ENCODE measurements at places on chromosomes 5 and 9. TPM values are rescaled to one million over a fixed set of nuclear protein-coding genes. Genes with fewer than 3 reads are reported as not detected.

GRCh38 chr5:163385271-163385670, 52.1 kb upstream of the CCNG1 start:
- DNase-seq = no peak

- DNase-seq = no peak
Measured at GRCh38 chr5:76081811-76082771, 1.1 kb upstream of the SV2C start.

DNA sequence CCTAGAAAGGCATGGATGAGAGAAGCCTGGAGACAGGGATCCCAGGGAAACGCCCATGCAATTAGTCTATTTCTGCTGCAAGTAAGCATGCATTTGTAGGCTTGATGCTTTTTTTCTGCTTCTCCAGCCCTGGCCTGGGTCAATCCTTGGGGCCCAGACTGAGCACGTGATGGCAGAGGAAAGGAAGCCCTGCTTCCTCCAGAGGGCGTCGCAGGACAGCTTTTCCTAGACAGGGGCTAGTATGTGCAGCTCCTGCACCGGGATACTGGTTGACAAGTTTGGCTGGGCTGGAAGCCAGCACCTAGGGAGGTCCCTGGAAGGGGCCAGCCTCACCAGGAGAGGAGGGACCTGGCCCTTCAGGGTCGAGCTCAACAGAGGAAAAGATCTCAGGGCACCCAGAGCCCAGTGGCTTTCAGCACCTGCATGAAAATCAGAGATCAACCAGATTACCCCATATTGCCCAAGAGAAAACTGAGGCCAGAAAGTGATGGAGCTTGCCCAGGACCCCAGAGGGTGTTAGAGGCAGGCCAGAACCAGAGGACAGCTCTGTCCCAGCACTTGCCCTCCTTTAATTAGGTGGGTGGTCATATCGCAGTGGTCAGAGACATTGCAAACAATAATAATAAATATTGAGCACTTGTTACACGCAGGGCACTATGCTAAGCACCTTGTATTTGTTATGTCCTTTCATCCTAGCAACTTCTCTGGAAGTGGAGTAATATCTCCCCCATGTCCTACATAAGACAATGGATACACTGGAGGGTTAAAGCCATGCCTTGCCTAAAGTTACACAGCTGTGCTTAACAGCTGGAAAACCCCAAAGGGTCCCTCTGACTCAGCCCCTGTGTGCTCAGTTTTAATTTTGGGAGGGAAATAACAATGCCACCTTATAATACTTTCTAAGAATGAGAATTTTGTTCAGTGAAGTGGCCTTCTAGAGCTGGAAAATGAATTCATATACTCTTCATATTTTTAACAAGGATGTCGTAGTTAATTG, 67.1 kb downstream of the KLF4 start:
- peak; percentile 32 for DNase-seq

DNA sequence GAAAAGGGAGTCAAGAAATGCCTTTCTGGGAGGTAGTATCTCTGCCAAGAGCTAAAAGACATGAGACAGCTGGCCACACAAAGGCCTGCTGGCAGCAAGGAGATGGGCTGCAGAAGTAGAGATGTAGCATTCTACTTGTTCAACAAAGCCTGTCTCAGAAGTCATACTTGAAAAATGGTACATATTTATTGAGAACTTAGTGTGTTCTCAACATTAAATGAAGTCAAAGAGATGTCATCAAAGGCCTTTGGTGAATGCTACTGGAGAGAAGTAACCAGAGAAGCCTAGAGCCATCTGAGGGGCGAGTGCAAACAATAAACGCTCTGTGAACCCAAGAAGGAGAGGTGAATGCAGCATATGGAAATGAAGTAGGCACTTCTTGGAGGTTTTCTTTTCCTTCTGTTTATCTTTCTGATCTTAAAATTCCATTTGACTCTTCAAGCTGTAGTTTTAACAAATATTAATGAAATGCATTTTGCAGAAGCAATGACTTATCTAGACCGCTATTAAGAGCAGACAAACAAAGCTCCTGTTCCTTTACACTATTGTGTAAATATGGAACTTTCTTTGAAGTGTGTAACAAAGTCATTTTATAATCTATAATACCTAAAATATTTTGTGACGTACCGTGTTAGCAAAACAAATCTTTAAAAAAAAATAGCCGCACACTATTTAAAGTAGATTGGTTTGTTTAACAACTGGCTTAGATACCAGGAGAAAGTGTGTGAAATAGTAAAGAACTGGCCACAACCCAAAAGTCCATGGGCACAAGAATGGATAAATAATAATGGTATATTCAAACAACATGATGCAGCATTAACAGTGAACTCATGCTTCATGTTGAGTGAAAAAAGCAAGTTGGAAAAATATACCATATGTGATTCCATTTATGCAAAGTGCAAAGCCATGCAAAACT, 70.2 kb downstream of the ZNF608 start:
- no peak for DNase-seq

NR4A3 gene
- total RNA-seq = 39.8 TPM

CORO2A gene
- 4.4 TPM for total RNA-seq

DNA sequence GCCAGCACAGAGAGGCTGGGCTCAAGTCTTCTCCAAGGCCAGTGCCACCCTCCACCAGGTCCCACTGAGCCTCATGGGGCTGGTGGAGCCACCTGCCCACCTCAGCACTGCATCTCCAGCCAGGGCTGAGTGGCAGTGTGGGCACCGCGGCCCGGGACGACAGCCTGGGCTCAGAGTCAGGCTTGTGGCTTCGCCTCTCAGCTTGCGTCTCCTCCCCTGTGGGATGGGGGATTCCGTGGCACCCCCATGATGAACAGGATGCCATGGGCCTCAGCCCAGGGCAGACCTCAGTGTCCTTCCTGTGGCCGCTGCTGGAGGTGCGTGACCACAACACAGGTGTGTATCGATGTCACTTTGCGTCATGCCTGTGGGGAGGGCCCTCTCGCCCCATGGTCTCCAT, 136.4 kb upstream of the PPP1R26 start:
- DNase-seq = no peak

SYK gene
- total RNA-seq = 25.9 TPM

DNA sequence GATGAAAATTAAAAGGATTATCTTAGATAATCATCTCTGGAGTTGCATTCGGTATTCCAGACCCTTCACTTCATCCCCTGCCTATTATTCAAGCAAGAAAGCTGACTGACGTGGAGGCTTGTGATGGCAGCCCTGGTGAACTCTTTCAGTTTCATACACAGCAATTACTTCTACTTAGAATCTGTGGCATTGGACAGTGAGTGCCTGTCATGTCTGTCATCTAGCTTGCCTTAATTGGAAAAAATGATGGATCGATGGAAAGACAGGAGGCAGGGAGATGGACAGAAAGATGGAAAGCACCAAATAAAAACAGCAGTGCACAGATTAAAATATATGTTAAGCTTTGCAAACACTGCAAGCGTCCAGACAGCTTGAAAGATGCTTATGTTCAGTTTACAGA, 1371.0 kb upstream of the CDH6 start:
- no peak for DNase-seq

DNA sequence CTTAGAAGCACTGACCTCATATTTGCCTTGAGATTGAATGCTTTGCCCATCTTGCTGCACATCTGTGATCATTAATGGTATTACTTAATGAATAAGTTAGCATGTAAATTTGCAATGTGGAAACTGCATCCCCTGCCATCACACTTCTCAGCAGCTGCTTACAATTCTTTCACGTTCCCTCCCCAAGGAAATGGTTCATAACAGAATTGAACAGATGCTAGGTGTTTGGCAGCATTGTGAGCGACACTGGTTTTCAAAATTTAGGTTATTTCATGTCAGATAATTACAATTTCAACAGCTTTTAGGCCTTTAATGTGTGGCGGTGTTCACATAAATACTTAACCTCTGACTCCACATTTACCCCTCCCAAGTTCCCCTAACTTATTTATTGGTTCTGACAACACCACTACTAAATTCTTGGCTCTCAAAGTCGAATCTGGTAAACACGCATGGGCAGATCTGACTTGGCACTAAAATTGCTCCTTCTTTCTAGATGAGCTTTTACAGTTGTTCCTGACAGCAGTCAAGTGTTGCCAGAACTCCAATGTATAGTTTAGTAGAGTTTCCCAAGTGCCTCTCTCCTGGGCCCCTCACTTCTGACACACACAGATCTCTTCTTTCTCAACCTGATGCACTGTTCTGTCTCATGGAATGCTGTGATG, 46.8 kb downstream of the SLC1A3 start:
- no peak for DNase-seq

- peak; percentile 21 for DNase-seq
Measured at GRCh38 chr5:132259069-132259851, 1.8 kb downstream of the PDLIM4 start.

GRCh38 chr5:43367909-43368669, 44.1 kb downstream of the CCL28 start:
- no peak for DNase-seq

DNA sequence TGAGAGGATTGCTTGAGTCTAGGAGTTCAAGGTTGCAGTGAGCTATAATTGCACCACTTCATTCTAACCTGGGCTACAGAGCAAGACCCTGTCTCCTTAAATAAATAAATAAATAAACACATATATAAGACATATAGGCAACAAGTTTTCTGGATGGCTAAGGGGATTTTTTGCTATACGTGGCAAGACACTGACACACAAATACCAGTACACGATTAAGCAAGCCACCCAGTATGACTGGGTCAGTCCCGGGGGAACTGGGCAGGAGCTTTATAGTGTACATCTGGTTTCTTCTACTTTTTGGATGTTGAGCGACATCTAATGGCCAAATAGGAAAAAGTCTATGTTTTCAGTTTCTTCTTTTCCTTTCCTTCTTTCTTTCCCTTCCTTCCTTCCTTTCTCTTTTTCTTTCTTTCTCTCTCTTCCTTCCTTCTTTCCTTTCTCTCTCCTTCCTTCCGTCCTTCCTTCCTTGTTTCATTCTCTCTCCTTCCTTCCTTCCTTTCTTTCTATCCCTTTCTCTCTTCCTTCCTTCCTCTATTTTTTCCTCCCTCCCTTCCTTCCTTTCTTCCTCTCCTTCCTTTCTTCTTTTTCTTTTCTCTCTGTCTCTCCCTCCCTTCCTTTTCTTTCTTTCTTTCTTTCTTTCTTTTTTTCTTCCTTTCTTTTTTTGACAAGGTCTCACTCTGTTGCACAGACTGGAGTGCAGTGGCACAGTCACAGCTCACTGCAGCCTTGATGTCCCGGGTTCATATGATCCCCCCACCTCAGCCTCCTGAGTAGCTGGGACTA, 47.0 kb upstream of the PLIN2 start:
- peak; percentile 60 for DNase-seq

SPATA31C1 gene
- not detected for total RNA-seq

DNA sequence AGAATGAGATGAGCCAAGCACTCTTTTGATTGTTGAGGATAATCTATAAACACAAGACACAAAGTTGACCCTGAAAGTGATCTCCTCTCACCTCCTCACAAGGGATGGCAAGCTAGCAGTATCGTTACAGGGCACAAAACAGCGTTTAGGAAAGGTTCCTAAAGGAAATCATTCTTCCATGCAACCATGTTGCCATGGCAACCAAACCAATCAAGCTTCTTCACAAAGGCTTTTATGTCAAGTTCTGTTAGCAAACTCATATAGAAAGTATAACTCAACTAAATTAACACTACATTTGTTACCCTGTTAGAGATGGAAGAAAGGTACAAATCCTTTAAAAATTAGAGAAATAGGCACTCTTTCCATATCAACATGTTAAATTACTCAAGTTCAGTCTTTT, 1016.8 kb upstream of the DMAC1 start:
- DNase-seq = no peak

DNA sequence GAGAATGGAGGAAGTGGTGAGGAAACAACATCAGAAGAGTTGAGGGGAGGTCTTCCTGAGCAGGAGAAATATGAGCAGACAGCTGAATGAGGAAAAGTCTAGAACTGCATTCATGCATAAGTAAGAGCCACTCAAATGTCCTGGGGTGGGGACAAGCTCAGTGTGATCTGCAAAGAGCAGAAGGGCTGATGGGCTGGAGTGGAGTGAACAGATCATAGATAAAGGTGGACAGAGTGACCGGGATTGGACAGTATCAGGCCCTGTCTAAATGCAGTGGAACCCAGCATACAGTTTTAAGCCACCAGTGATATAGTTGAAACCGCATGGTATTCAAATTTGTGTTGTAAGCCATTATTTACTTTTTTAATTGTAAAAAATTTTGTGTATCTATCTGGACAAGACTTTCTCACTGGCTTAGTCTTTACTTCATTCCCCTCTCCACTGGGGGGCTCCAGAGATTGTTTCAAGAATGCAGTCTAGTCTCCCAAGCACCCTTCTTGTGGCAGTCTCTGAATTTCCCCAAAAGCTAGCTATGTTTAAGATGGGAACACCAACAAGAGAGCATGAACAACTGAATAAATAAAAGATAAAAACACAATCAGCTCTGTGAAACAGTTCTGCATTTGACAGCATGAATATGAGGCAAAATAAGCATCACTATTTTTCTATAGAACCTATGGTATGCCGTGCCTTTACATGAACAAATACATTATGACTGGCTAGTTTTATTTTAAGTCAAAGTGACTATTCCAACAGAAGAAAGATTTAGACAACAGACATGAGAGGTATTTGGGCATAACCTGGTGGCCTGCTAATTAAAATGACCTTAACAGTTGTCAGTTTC, 10.7 kb upstream of the STK32A start:
- DNase-seq = no peak

- no peak for DNase-seq
Measured at GRCh38 chr5:158769696-158770095, 330.0 kb downstream of the EBF1 start.

- DNase-seq = no peak
Measured at GRCh38 chr9:12604164-12604821, 88.9 kb upstream of the TYRP1 start.

DNA sequence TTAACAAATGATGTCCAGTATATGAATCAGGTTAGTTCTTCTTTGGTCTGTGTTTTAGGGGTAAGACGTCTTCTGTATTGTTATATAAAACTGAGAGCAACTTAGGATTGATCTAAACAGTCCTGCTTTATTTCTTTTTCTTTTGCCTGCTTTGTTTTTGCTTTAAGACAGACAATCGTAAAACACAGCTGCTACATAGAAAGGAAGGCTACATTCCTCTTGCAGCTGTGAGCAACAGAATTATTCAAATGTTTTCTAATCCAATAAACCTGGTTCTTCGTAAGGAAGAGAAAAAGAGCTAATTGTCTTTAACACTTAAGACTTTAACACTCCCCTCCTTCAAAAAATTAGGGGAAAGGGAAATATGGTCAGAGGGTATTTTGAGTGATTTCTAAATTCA, 14.6 kb downstream of the FGF1 start:
- no peak for DNase-seq

GRCh38 chr5:83475391-83475863, 3.9 kb downstream of the VCAN start:
- DNase-seq = no peak

DNA sequence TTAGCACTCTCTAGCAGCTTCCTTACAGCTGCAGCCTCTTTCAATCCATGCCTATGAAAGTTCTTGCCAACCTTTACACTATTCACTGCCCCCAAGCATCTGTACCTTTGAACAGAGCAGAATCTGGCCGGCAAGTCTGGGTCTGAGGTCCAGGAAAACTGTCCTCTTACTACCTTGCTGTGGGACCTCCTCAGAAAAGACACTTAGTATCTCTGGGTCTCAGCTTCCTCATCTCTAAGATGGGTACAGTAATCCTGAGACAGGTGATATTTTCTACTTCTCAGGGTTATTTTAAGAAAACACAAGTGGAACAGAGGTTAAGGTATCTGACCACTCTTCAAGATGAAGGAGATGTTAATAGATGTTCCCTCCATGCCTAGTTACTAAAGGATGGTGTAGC, 120.2 kb downstream of the EGFLAM start:
- no peak for DNase-seq
